ENCODE measurements at places on chromosomes 1 and 21. TPM values are rescaled to one million over a fixed set of nuclear protein-coding genes. Genes with fewer than 3 reads are reported as not detected.

The ASTN1 gene
- 0.16 TPM for total RNA-seq

The DISP3 gene
- total RNA-seq, result not detected

The JAM2 gene
- 7.8 TPM for total RNA-seq

The XPR1 gene
- 49.5 TPM for total RNA-seq

The TMEM79 gene
- 7.8 TPM for total RNA-seq

The VTCN1 gene
- 52.1 TPM for total RNA-seq

The S100A7 gene
- not detected for total RNA-seq

The ADAM30 gene
- not detected for total RNA-seq

The LCE1D gene
- total RNA-seq, result not detected

The RAB42 gene
- total RNA-seq, result 8.0 TPM

- DNase-seq, result no peak
Measured at GRCh38 chr1:235112297-235113182, 16.1 kb downstream of the TOMM20 start.

DNA sequence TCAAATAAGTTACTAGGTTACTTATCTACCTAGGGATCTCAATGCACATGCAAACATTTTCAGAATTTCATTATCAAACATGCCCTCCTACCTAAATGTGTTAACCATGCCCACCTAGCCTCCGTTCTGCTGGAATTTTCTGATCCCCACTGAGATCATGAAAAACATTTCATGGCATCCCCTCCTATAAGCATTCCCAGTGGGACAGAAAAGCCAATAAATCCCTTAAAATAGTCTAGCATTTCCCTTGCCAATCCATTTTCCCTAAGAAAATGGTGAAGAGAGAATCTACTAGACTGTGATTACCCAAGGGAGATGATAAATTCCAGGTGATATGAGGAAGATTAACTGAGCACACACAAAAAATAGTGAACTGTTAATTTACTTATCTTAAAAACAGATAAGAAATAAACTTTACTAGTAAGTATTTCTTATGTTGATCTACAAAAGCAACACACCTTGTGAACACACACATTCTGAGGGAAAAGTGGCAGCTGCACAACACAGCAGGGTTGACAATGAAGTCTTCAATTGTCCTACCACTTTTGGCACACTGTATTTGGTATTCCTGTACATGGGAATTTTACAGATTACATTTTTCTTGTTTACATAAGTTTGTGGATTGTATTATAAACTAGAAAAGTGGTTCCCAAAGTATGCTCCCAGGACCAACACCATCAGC lies 49.6 kb downstream of the ARID4B start:
- DNase-seq, result no peak

DNA sequence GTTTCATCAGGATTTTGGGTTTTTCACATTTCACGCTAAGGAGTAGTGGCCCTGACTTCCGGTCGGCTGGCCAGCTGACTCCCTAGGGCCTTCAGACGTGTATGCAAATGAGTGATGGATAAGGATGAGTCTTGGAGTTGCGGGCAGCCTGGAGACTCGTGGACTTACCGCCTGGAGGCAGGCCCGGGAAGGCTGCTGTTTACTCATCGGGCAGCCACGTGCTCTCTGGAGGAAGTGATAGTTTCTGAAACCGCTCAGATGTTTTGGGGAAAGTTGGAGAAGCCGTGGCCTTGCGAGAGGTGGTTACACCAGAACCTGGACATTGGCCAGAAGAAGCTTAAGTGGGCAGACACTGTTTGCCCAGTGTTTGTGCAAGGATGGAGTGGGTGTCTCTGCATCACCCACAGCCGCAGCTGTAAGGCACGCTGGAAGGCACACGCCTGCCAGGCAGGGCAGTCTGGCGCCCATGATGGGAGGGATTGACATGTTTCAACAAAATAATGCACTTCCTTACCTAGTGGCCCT lies 23.1 kb upstream of the TNFRSF1B start:
- DNase-seq, result peak; percentile 73

- no peak for DNase-seq
Measured at GRCh38 chr1:74579425-74579824, 67.0 kb upstream of the LRRC53 start.

DNA sequence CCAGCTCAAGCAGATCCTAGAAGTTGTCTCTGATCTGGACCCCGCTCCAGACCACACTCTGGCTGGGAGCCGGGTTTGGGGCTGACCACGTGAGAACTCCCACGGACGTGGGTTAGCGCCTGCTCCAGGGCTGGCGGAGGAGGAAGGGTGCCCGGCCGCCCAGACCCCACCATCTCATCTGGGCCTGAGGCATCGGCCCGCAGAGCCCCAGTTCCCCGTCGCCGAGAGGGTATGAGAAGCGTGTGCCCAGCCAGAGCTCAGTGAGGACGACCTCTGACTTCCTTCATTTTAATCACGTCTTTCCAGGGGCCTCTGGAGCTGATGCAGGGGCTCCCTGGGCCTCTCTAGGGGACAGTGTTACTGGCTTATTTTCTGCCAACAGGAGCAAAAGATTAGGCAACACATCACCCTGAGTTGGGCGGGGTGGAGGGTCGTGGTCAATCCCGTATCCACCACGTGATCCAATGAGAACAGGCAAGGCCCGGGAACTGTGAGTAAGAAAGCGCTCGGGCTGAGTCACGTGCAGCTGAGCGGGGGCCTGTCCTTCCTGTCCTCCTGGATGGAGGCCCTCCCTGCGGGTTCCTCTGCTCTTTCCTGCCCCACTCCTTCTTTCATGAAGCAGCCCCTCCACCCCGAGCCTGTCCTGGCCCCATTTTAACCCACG lies 81.1 kb downstream of the SIK1 start:
- no peak for DNase-seq

GRCh38 chr1:109775398-109775797 lies 11.7 kb upstream of the EPS8L3 start:
- no peak for DNase-seq

DNA sequence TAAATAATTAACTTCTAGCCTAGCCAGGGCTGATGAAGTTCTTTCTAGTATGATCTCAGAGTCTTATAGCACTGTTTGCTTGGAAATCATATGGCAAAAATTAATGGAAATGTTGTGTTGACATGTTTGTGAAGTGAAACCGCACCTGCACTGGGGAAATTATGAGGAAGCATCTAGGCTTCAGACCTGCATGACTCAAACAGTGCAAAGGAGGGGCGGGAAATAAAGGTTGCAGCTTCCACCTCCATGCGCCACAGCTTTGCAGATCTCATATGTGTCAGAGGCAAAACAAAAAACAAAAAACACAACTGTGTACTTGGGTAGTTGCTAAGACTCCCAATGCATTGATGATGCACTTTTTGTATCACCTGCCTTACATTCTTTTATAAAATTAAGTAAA lies 1080.6 kb downstream of the PLA2G4A start:
- DNase-seq, result no peak

- no peak for DNase-seq
Measured at GRCh38 chr1:109304226-109304920, 2.4 kb downstream of the MYBPHL start.

DNA sequence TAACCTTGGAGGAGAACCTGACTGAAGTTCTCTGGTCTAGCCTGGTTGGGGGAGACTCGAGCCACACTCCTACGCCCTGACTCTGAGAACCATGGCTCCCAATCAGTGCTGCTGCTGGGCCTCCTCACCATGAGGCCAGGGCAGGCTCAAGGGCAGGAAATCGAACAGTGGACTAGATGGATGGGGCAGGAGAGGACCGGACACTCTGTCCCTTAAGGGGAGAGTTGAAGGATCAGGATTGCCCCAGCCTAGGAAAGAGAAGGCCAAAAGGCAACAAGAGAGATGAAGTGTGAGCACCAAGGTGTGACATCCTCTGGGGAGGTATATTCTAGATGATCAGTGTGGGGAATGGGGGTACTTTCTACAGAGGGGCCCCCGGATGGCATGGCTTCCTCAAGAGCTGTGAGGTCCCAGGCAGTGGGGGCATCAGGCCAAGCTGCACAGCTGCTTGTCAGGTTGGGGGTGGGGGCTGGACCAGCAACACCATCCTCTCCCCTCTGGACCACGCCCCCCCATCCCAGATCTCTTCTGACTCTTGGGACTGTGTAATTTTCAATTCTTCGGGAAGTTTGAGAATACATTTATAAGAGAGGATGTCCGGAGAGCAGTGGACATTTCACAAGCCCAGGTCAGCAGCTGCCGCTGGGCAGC lies 34.0 kb downstream of the MX1 start:
- DNase-seq, result no peak

DNA sequence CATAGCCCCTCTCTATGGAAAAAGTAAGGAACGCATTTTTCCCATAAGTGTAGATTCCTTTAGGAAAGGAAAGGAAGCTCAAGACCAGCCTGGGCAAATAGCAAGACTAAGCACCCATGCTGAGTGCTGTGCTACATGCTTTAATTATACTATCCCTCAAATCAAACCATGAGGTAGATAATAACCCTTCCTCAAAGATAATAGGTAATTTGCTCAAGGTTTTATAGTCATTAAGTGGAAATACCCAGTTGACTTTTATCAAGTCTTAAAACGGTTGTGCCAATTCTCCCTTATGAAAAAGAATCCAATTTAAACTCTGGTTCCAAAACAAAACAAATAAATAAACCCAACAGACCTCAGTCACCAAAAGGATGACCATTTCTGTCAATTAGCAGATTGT lies 3.4 kb downstream of the KIAA0319L start:
- DNase-seq, result no peak

- DNase-seq, result no peak
Measured at GRCh38 chr1:9260059-9260766, 25.6 kb downstream of the H6PD start.

GRCh38 chr21:32565856-32566465 lies 19.4 kb downstream of the TCP10L start:
- no peak for DNase-seq

- DNase-seq, result no peak
Measured at GRCh38 chr1:163845279-163845678, 523.5 kb downstream of the NUF2 start.

- no peak for DNase-seq
Measured at GRCh38 chr21:29677326-29677725, 262.5 kb downstream of the GRIK1 start.

GRCh38 chr21:37168666-37169065 lies 95.6 kb downstream of the TTC3 start:
- DNase-seq, result no peak

DNA sequence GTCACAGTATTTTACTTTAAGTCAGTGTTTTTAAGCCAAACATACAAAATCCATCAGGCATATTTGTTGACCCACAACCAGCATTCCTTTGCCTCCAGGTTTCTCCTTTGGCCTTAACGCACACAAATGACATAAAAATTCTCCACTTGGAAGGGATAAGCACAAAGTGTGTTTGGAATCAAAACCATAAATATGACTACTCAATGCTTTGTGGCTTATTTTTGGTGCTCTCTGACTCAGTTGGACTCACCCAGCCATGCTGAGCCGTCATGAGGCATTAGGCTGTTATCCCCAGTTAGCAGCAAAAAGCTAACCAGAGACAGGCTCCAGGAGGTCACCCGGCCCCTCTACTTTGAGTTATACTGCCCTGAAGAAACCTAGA lies 948 bp downstream of the PRUNE1 start:
- DNase-seq, result no peak

All from breast epithelium (tissue), 4 donors.